SW480 (cell line): ENCODE measurements at places on chromosomes 7 and 10.

DNA sequence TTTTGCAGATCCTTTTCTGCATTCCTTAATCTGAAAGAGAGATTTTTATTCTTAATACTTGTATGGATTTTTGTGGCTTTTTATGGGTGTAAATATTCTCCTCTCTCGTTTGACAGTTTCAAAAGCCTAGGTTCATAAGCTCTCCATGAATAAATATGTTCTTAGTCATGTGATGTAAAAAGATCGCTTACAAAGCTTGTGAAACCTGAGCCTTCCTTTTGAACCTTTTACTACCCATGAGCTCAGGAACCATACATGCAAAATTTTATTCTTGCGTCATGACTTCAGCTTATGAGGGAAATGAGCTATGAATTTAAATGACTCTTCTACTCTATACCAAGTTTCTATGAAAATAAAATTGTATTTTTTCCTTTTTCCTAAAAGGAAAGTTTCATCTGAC, 98.7 kb downstream of the POLL start:
- peak; percentile 78 for DNase-seq

- no peak for DNase-seq
Measured at GRCh38 chr7:151571471-151571870, 51.8 kb upstream of the RHEB start.

- no peak for DNase-seq
Measured at GRCh38 chr10:77774940-77775391, 137.4 kb upstream of the KCNMA1 start.

DNA sequence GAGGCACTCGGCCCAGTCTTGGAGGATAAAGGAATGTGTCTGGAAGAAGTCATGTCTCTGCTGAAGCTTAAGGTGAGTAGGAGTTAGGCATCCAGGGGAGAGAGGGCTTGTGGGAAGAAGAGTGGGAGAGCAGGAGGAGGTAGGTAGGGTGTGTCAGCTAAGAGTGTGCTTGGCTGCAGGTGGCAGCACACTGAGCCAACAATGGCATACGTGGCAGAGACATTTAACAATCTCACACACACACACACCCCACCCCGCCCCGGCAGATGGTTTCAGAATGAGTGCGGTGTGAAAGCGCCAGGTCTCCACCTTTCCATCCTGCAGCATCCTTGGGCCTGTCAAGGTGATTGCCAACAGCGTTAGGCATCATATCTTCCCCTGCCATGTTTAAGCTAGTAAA, 11.2 kb upstream of the ARPC1A start:
- DNase-seq = peak; percentile 57

GRCh38 chr10:71246591-71247413, 34.4 kb downstream of the UNC5B start:
- DNase-seq = peak; percentile 88

DNA sequence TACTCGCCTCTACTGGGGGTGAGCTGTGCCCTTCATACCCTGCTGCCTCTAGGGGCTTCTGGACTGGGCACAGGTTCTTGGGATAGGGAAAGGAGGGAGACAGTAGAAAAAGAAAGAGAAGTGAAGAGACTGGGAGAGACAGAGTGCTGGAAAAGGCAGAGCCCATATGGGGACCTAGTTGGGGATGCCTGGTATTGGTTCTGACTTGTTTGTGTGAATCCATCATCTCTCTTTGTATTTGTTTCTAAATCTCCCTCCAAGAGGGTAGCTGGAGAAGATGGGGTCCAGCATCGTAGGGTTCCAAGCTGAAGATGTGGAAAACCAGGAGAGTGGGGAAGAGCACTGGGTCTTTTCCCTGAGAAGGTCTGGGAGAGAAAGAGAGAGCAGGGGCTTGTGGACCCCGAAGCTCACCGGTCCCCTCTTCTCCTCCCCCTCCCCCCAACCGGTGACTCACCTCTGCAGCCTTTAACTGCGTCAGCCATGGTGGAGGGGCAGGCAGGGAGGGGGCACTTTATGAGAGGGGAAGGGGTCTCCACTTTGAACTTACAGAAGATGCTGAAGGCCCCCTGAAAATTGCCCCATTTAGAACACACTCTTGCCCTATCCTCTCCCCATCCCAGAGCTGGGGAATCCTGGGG, 3.2 kb upstream of the VGF start:
- DNase-seq = peak; percentile 54

GRCh38 chr10:34826857-34827766, 12.0 kb upstream of the PARD3 start:
- DNase-seq = no peak

DNA sequence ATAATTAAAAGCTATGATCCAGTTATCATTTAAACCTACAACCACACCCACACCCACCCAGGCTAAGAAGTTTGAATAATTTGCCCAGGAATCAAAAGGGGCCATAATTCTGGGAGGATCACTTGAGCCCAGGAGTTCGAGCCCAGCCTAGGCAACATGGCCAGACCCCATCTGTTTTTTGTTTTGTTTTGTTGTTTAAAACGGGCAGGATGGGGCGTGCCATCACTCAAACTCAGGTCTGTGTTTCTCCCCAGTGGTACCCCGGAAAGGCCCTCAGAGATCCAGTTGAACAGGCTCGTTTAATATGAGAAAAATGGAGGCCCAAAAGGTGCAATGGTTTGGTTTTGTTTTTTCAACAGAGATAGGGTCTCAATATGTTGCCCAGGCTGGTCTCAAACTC, 23.3 kb downstream of the HSPB1 start:
- DNase-seq = no peak

DNA sequence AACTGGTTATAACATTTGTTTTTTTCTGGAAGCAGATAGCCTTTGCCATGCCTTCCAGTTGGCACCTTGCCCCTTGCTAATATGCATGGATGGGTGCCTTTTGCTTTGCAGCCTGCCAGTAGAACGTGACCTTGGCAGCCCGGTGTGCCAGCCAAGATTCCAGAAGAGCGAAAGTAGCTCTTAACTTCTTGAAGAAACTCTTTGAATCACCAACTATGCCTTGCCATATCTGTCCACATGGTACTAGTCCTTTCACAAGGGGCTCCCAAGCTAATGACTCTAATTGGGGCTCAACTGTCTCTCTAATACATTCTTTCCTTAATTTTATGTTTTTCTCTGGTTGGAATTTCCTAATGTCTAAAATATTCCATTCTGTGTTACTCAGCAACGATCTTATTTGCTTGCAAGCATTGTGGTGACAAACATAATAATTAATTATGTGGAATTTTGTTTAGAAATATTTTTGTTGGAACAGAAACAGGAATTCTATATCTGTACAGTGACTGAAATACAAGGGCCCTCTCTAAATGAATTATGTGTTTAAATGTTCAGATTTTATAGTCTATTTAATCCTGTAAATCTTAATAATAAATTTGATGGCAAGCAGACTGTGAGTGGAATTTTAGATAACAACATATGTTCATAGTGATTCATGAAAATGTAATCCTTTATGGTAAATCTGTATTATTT, 45.8 kb downstream of the HDAC9 start:
- DNase-seq = no peak

DNA sequence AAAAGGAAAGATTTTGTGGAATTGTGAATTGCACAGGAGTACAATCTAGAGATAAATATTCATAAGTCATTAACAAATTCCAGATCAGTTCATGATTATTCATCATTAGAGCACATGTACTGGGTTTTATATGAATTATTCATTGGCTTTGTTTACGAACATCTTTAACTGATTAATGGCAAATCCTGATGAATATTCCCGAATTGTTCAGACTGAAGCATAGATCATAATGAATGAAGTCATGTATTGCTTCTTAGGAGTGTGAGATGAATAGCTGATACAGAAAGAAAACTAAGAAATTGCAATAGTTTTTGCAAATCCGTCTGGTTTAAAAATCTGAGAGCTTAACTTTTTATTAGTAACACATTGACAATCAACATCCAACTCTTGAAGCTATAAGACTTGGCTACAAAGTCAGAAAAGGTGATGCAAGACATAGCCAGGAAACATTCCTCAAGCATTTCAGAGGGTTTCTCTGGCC, 183.6 kb upstream of the DGKB start:
- no peak for DNase-seq

DNA sequence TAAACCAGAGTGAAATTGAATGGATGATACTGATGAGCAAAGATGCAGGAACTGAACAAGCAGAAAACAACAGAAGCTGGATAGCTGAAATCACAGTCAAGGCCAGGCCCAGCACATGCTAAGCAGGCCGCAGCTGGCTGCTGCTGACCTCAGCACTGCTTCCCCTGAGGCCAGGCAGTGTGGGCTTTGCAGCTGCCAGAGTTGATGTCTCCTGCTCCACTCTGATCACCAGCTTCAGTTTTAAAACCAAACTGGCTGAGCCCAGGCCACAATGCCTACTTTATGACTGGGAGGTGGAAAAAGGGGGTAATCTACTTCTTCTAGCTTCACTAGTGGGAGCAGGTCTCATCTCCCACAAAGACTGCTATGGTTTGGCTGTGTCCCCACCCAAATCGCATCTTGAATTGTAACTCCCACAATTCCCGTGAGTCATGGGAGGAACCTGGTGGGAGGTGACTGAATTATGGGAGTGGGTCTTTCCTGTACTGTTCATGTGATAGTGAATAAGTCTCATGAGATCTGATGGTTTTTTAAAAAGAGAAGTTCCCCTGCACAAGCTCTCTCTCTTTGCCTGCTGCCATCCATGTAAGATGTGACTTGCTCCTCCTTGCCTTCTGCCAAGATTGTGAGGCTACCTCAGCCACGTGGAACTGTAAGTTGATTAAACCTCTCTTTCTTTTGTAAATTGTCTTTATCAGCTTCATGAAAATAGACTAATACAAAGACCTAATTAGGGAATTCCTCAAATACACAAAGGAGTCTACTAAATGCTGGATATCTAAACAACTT, 136.4 kb upstream of the ITGB1 start:
- DNase-seq = no peak

GRCh38 chr10:73649876-73650536, 5.8 kb downstream of the SYNPO2L start:
- no peak for DNase-seq

DNA sequence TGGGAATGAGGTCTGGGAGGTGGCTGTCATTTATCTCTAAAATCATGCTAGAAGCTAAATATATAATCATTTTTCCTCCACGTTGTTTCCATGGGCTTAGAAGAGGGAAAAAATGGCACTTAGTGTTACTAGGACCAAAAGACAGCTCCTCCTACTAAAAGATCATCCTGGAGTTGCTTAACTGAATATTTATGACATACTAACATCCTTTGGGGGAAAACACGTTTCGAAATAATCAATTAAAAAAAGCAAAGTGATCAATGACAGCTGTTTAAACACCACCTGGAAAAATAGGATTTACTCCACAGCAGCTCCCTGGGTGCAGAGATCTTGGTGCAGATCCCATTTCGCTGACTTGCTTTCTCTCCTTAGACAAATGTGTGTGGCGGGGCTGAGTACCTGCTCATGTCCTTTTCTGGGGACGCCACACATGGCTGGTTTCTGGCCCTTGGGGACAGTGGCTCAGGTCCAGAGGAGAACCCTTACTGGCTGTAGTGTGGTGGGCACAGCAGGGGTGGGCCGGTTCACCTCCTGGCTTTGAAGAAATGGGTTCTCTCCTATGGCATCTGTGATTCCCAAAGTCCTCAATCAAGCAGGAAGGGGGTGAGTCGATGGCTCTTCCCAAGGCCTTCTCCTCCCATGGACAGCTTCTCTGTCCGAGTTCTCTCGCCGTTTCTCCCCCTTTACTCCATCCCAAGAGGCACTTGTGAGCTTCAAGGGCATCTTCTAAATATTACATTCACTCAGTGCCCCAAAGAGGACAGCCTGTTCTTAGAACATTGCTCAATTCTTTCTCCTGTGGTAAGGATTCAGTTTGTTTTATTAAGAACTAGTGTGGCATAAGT, 156.4 kb upstream of the KLF14 start:
- no peak for DNase-seq

- DNase-seq = peak; percentile 70
Measured at GRCh38 chr7:43584195-43584586, 1.3 kb downstream of the STK17A start.
